CD4-positive, alpha-beta memory T cell (primary cell): ENCODE measurements at places on chromosomes 1 and 21.

GRCh38 chr1:4711416-4712275, 57.2 kb downstream of the AJAP1 start:
- DNase-seq: no peak

DNA sequence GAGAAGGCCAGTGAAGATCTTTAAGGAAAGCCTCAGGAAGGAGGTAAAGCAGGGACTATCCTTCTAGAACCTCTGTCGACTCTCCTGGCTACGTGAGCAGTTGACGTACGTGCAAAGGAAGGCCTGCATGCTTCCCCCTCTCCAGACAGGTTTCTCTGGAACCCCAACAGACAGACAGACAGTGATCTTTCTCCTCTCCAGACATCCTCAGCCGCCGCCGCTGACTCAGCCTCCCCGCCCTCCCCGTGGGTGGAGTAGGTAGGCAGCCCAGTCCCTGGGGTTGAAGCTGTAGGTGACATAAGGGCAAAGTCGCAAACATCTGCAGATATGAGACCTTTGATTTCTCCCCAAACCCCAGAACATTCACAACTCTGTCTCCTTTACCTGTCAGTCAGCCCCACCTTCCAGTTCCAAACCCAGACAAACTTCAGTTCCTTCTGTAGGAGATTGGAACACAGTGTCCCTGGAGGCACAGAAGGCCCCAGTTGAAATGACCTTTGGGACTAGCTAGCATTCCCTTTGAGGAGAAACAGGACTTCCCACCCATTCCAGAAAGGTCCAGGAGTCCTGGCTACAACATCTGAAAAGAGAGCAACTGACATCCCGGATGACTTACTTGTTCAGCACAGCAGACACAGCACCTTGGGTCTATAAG, 146.0 kb upstream of the JUN start:
- DNase-seq: peak; percentile 72

DNA sequence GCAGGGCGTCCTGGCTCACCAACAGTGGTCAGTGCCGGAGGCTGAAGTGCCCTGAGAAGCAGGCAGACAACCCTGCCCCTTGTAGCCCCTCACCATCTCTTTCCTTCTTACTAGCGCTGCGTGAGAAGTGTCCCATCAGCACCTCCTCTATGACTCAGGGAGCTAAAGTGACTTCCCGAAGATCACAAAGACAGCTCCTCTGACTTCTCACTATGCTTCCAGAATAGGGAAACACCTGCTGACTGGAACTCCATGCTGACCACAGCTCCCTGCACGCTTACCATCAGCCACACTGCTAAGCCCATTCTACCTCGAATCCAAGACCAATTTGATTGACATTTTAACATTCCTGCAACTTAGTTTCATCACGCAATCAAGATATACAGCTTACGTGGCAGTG, 92.8 kb downstream of the JAK1 start:
- no peak for DNase-seq

DNA sequence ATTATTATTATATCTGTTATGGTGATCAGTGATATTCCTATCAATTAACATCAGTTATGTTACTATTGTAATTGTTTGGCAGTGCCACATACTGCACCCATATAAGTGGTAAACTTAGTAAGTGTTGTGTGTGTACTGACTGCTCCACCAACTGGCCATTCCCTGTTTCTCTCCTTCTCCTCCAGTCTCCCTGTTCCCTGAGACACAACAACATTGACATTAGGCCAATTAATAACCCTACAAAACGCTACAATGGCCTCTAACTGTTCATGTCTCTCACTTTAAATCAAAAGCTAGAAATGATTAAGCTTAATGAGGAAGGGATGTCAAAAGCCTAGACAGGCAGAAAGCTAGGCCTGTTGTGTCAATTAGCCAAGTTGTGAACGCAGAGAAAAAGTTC, 6.6 kb upstream of the THRAP3 start:
- no peak for DNase-seq

- DNase-seq: no peak
Observed at GRCh38 chr1:74005533-74005932, 192.4 kb downstream of the LRRIQ3 start.

GRCh38 chr1:155048449-155049334, 2.4 kb upstream of the ADAM15 start:
- no peak for DNase-seq

DNA sequence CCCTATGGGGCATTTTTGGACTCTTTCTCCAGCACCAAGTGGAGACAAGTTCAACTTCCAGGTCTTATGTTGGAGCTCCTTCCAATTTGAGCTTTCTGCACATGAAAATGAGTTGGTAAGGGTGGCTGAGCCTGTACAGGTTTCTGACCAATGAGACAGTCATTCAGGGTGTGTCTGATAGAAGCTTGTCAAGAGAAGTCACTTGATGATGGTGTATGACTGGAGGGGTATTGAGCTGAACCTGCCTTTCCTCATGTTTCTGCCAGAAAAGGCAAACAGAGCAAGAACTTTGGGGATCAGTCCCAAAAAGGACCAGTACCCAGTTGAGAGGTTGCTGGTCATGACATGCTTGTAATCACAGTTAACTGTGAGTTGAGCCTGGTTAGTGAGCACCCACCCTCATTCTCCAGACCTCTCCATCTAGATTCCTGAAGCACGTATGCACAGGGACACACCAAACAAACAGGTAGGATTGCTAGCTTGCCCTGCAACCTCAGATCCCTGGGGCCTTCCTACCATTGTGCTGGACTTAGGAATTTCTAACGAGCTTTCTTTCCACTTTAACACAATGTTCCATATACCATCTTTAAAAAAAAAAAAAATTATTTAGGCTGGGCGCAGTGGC, 26.6 kb downstream of the FAM89A start:
- DNase-seq: no peak

- no peak for DNase-seq
Observed at GRCh38 chr1:156367383-156368156, 1.4 kb upstream of the RHBG start.

DNA sequence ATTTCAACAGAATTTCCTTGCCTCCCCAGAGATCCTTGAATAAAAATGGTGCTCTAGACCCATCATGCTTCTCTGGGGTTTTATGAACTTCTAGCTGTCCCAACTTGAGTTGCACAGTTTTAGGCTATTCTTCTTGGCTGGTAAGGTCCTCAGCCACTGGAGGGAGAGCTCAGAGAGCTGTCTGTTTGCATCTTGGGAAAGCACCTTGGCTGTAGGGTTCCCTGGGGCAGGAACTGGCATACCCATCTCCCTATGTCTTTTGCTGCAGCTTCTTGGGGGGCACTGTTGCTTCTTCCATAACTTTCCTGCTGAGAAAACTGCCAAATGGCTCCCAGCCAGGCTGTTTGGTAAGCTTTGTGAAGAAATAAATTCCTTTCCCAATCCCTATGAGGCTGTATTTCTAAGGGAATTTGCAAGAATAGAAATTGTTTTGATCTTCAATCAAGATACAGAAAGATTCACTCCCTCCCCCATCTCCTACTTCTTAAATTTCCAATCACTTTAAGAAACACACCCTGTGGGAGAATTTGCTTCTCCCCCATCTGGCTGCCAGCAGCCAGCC, 8.2 kb upstream of the FMOD start:
- DNase-seq: no peak

DNA sequence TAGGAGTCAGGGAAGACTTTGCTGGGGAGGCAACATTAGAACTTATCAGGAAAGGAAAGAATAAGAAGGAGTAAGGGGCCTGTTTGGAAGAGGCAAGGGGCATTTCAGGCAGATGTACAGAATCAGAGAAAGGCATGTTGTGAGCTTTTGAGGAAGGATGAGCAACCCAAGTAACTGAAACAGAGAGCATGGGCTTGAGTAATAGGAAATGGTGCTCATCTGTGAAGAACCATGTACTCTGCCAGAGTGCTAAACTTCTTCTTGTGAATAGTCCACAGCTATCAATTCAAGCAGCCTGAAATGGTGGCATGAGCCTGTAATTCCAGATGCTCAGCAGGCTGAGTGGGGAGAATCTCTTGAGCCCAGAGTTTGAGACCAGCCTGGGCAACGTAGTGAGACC, 19.2 kb upstream of the PIGK start:
- DNase-seq: no peak

- DNase-seq: no peak
Observed at GRCh38 chr1:148328884-148329283, 154.2 kb downstream of the PPIAL4G start.

GRCh38 chr1:32316903-32317277, 19.1 kb downstream of the MARCKSL1 start:
- DNase-seq: no peak

GRCh38 chr1:53725238-53725689, 13.7 kb downstream of the GLIS1 start:
- DNase-seq: no peak

DNA sequence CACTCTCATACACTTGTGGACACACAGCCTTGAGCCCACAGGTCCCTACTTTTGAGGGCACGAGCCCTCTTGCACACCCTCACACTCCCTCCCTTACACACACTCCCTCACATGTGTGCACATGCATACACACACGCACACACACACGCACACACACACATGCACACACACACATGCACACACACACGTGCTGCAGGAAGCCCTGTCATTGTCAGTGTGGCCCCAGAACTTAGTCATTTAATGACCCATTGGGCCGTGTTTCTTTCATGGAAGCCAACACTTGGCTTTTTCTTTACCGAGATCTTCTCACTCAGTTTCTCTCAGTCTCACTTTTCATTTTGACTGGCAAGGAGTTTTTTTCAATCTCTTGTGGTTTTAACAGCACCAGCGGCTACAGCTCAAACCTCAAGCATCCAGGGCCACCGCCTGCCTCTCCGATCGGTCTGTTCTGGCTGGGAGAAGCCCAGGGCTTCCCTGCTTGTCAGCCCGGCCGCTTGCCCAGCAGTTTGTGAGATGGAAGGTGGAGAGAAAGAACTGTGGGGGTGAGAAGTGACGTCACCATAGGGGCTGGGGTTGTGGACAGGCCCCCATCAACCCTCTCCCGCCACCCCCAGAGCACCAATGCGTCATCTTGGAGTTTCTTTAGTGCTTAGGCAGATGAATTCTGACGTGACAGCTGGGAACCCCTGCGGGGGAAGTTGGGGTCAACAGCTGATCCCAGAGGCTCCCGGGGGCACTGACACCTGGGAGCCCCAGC, 15.8 kb upstream of the TNFRSF8 start:
- peak; percentile 68 for DNase-seq

GRCh38 chr1:43902058-43902831, 31.4 kb upstream of the ARTN start:
- DNase-seq: no peak

GRCh38 chr1:208182880-208183645, 61.1 kb downstream of the PLXNA2 start:
- no peak for DNase-seq

DNA sequence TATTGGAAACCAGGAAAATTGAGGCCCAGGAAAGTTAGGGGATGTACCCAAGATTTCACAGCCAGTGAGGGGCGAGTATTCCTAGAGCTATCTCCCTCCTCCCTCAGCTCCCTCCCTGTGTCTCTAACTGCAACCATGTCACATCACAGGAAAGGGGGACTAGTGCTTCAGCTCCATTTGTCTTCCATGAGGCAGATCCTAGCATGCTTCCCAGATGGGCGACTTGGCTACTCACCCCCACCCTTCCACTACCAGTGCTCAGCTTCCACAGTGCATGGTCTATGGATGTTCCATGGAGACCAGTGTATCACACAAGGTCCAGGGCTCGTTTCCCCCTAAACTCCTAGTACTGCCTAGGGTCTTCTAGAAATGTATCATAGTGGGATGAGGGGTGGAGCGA, 4.6 kb upstream of the SPRR4 start:
- no peak for DNase-seq

DNA sequence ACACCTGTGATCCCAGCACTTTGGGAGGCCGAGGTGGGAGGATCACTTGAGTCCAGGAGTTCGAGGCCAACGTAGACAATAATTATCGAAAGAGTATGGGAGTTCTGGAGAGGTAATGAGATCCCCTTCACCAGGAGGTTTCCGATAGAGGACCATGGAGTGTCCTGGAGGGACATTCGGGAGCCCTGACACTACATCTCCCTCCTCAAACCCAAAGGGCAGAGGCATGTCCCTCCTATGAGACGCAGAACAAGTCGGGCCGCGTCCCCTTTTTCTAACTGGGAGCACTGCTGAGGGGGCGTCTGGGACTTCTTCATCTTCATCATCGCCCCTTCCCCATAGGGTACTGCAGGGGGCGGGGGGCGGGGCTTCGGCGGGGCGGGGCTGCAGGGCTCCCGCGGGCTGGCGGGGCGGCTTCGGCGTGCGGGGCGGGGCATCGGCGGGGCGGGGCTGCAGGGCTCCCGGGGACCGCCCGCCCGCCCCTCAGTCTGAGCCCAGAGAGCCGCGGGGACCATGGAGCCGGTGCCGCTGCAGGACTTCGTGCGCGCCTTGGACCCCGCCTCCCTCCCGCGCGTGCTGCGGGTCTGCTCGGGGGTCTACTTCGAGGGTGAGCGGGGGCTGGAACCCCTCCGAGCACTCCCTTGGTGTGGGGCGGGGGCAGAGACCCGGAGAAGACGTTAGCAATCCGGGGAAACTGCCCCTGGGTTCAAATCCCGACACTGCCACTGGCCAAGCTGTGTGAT, at the start of gene THEMIS2:
Gene THEMIS2 (plus strand): TSS at position 486 of the 743 bp plus-strand sequence. CDS start 28 bp downstream, at position 514.
- peak; percentile 77 for DNase-seq

DNA sequence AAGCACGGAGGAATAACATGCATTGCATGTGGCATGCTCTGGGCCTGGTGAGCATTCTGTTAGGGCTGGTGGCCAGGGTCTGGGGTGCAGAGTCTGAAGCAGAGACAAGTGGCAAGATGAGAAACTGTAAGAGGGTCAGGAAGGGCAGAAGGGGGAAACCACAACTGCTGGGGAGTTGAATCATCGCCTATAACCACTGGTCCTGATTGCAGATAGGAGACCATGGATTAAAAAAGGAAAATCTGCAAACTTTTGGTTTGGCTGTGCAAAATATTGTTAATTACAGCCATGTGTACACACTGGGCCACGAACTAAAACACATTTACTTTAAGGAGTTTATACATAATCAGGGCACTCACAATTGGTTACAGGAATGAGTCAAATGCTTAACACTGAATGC, 76.6 kb downstream of the TGFBR3 start:
- DNase-seq: no peak

DNA sequence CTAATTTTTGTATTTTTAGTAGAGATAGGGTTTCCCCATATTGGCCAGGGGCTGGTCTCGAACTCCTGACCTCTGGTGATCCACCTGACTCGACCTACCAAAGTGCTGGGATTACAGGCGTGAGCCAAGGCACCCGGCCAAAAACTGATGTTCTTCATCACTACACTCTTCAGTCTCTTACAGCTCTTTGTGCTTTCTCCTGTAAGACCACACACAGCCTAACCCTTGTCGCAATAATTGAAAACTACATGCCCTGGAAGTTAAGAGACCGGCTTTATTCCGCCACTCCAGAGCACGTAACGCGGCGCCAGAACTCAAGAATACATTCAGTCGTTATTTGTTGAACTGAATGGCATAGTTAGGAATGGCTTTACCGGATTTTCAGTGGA, 552 bp downstream of the GPATCH4 start:
- no peak for DNase-seq
